ENCODE measurements at places on chromosomes 6 and 20.

DNA sequence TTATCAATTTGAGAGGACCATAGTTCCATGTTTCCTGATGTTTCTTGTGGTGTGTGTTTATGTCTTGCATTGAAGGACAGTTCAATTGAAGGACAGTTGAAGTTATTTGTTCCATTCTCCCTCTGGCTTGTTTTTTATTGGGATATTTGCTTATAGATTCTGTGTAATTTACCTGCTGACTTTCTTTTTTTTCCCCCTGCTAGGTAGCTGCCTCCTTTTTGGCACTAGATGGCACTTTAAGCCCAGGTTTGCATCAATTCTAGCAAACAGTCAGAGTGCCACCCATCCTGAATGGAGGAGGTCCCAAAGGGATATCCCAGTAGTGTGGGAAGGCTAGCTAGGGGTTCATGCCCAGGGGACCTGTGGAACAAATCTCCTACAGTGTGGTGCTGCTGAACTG is 78.1 kb downstream of the CFAP61 start:
- no peak for DNase-seq

DNA sequence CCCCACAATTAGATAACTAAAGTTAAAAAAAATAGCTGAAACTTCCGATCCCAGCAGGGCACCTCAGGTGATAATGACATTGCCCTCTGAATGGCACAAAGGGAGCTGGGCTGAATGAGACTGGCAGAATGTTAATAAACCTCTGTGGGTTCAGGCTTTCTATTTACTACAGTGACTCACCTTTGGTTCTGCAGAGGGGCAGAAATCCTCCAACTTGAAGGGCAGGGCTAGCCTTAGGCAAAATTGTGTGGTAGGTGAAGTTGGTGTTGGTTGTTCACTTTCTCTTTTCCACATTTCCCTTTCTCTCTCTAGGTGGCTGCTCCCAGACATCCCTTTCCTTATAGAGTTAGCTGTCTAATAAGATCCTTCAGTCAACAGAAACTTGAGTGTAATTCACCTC is 625.2 kb downstream of the EPM2A start:
- no peak for DNase-seq

GRCh38 chr20:39762716-39763115 is 800.6 kb downstream of the DHX35 start:
- no peak for DNase-seq

- no peak for DNase-seq
Measured at GRCh38 chr20:48708116-48708515, 119.7 kb downstream of the PREX1 start.

- peak; percentile 10 for DNase-seq
Measured at GRCh38 chr6:105560611-105561066, 157.8 kb upstream of the PREP start.

DNA sequence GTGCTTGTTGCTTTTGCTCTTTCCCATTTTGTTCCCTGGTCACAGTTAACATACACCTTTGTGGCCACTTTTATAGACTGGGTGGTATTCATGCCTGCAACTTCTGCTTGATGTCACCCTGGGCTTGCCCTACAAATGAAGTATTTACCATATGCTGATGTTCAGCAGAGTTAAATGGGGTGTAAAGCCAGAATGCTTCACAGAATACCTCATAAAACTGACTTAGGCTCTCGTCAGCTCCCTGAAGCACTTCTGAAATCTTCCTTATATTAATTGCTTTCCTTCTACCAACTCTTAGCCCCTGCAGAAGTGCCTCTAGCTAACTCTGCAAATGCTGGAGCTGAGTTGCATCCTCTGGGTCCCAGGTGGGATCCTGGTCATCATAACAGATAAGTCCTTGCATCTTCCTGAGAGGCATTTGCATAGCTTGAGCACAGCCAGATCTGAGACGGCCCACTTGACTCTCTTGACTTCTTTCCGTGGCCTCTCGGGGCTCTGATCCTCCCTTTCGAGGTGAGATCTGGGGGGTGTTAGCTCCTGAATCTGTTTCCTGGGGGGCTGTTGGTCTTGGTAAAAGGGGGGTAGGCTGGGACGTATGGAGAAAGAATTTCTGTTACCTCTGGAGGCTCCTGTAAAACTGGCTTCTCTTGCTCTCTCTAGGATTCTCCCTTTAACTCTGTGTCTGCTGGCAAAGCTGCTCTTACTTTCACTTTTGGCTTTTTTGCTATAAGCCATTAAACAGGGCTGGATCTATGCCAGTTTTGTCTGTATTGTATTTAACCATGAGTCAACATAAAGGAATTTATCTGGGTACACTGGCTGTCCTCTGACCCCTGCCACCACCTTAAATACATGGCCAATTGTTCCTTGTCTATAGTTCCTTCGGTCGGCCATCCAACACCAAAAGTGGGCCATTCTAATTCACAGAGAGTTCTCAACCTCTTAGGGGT is 223.0 kb upstream of the SYNCRIP start:
- DNase-seq = peak; percentile 10

DNA sequence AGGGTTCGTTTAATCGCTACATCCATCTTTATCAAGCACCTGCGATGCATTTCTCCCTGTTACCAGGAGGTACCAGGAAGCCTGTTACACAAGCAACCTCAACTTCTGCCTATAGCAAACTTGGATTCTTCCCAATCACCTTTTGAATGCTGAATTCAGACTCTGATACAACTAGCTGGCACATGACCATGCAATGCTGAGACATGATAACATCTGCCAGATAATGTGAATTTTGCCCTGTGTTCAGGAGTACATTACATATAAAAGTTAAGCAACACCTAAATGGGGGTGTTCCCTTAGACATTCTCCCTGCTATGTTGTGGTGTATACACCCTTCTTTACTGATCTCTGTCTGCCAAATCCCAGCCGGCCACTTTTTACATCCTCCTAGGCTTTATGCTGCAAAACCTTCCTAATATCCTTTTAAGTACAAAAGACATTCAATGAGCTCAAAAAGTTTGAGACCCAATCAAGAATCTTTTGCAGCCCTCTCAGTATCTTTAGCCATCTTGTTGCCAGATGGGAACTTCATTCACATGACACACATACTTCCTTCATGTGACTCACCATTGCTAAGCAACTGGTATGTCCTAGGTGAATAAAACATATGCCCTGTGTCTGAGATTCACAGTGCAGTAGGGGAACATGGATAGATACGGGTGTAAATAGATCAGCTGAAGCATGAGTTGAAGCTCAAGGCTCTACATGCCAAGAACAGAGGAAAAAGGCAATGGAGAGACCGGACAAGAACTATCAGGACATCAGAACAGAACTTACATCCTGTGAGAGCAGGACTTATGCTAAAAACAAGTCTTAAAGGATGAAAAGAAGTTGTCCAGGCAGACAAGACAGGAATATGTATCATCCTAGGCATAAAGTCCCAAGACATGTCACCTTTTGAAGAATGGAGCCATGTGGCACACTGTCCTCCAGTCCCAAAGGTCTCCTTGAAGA is 84.3 kb downstream of the ZHX3 start:
- peak; percentile 91 for DNase-seq

DNA sequence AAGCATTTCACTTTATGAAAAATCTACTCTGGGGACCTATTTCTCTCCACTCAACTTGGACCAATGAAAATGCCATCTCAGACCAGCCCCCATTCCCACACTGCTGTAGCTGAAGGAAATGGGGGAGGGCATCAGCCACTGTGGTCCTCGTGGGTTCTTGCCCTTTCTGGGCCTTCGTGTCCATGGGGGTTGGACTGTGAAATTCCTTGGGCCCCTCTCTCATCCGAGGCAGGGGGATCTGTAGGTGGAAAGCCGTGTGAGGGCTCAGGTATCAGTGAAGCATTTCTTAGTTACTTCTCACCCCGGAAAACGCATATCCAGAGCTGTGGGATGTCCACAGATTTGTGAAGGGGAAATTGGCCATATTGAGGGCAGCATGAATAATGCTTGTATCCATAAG is 147.9 kb downstream of the CDC5L start:
- DNase-seq = no peak
